ENCODE measurements at places on chromosomes 6 and 20.

DNA sequence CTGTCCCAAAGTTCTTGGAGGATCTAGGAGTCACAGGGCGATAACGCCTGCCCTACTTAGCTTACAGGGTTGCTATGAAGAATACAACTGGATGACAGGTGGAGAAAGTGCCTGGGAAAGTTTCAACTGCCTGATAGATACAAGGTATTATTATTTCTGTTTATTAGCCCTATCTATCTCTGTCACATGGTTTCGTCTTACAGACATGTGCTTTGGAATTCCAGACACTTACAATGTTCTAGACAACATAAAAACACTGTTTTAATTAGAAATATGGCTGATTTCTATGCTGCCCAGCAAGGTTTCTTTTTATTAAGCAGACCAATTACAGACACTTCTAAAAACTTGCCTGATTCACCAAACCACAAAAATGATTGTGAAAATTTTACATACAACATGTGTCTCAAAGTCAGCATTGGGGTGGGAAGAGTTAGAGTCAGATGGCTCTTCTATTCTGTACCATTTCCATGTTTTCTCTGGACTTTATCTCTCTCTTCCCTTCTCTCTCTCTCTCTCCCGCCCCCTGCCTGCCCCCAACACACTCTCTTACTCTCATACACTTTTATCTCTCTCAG lies 50.0 kb downstream of the GJA10 start:
- no peak for DNase-seq

DNA sequence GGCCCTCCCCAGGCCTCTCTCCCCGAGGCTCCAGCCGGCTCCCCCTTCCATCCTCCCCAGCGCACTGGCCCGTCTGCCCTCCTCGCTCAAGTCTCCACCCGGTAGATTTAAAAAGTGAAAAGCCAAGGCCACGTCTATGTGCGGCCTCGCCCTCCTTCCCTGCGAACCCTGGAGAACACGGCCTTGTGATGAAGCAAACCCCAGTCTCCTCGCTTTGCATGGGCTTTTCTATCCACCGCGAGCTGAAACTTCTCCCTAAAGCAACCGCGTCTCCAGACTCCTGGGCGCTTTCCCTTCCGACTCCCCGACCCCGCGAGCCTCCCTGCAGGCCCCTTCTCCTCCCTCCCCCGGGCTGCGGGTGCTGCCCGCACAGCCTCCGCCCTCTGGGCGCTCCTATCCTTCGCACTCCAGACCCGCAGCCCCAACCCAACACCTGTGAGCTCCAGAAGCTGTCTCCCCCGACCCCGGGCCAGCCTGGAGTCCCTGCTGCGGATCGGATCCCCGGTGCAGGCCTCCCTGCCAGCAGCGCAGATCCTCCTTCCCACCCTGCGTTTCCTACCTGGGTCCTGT lies 265.2 kb upstream of the QKI start:
- no peak for DNase-seq

GRCh38 chr6:139586273-139586672 lies 211.8 kb upstream of the CITED2 start:
- DNase-seq: no peak

- DNase-seq: no peak
Observed at GRCh38 chr6:128039543-128039942, 138.7 kb upstream of the THEMIS start.

DNA sequence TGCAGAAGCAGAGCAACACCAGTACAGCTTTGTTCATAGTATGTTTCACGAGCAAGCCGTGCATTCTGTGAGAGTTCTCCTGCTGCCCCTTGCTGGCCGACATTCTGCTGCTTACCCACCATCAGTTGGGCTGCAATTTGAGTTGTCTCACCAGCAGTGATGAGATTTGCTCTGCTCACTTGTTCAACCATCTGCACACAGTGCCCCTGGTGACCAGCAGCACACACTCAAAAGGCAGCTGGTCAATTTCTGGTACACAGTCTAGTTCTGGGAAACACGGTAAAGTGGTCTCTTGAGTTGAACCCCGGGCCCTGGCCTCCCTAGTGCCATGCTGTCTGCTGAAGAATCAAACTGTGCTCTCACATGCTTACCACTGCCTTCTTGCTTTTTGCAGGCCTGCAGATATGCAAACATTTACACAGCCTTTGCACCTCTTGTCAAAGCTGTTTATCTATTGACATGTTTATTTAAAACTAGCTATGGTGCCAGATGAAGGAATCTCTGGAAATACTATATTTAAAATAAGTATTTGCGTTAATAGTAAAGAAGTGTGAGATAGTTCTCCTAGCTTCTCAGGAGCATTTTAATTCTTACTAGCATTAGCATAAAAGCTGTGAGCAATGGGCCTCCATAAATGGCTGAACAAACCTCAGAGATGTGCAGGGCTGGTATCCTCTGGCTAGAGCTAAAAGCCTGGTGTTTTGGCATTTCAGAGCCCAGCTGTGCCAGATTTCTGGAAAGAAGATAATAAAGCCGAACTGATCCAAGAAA lies 234.3 kb downstream of the ARHGAP18 start:
- no peak for DNase-seq

- DNase-seq: no peak
Observed at GRCh38 chr20:46366826-46367225, 39.6 kb downstream of the ELMO2 start.

DNA sequence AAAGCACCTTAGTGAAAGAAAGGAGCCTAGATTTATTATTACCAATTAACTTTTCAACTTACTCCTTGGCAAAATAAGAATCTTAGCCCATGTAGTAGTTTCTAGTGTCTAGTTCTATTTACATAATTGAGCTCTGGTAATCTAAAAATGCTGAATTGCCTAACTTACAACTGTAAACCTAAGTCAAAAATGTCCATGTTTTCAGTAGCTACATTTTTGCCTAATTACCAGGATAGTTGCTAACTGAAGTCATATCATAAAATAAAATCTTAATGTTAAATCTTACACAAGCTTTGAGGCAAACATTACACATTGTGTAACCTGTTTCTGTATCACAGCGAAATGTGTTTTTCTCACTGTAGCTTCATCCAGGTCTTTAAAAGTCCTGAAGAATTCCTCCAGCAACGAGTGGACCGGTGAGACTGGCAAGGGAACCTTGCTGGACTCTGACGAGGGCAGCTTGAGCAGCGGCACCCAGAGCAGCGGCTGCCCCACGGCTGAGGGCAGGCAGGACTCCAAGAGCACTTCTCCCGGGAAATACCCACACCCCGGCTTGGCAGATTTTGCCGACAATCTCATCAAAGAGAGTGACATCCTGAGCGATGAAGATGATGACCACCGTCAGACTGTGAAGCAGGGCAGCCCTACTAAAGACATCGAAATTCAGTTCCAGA lies 7.6 kb upstream of the CLDN20 start:
- DNase-seq: no peak

GRCh38 chr20:35125753-35126152 lies 21.4 kb downstream of the EDEM2 start:
- DNase-seq: no peak

GRCh38 chr6:10355115-10355702 lies 59.7 kb downstream of the TFAP2A start:
- no peak for DNase-seq

DNA sequence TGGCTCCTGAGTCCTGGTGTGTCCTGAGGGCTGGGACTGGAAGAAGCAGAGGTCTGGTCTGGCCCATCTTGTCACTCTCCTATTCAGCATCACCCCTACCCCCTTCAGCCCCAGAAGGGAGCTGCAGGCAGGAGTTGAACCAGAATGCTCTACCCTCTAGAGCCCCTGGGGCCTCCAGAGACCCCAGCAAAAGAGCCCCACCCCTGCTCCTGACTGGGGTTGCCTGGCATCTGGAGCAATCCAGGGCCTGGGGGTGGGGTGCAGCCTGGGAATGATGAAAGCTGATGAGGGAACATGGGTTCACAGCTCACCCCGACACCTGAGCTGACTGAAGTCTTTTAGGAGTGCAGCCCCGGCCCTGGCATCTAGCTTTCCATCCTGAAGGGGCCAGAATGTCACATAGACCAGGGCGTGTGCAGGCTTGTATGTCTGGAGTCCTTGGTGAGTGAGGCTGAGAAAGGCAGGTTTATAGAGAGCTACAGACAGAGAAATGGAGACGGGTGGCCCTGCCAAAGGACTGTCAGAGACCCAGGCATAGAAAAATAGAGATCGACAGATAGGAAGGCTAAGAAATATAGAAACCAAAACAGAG lies 12.2 kb downstream of the FGD2 start:
- no peak for DNase-seq

DNA sequence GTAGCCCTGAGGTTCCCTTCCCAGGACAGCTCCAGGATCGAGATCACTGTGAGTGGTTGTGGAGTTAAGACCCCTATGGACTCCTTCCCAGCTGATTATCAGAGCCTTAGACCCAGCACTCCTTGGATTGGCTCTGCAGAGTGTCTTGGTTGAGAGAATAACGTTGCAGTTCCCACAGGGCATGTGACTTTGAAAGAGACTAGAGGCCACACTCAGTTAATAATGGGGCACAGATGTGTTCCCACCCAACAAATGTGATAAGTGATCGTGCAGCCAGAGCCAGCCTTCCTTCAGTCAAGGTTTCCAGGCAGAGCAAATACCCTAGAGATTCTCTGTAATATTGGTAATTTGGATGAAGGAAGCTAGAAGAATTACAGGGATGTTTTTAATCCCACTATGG lies 5.2 kb upstream of the BTN2A2 start:
- no peak for DNase-seq

DNA sequence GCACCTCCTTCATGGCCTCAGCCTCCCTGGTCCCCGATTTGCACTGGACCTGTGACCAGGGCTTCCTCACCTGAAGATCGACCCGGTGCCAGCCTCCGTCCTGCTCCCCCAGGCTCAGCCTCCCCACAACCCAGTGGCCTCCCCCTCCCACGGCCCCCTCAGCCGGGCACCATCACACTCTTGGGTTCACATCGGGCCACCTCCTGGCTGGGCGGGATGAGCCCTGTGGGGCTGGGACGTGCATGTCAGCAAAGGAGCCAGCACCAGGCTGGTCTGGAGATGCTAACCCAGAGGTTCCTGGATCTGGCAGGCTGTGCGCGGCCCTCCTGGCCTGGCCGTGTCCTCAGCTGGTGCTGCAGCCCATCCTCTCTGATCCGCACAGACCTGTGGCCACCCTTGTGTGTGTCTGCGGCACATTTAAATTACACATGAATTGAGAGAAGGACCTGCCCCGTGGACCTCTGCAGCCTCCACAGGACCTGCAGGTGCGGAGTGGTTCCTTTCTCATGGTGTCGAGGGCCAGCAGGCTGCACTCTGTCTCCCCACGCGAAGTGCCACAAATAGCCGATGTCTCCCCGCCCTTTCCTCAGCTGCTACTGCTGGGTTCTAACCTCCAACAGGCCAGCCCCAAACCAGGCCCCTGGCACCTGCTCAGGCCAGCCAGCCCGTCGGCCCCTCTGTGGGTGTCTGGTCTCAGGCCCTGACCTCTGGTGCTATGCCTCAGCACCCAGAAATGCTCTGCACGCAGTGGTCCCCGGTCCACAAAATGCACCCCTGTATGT lies 237.5 kb downstream of the ERMARD start:
- no peak for DNase-seq

- no peak for DNase-seq
Observed at GRCh38 chr20:8242066-8242465, 110.0 kb downstream of the PLCB1 start.

DNA sequence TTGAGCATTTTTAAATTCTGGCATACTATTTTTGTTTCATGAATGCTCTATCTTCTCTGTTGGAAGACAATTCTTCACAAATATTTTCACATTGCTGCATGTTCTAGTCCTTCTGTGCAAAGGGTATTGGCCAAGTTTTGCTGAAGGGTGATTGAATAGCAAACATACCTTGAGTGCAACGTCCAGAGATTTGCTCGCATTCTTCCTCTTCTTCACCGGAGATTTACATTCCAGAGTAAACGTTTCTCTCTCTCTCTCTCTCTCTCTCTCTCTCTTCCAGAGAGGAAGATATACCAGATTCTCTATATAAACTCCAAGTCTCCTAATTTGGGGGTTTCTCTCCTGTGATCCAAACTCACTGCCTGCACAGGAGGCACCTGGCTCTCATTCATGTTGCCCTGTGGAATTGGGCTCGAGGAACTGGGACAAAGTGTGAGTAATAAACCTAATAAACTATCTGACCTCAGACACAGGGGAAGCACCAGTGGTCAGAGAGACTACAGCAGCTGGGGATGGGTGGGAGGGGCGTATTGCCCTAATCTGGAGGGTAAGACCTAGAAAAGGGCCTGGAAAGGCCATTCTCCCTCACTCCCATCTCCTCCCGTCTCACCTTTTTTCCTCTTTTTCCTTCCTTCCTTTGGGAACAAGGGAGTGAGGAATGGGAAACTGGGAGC lies 1.1 kb upstream of the TREML1 start:
- no peak for DNase-seq

- no peak for DNase-seq
Observed at GRCh38 chr6:44349904-44350649, 7.6 kb downstream of the SPATS1 start.

All from left cardiac atrium (tissue), 4 donors.